ENCODE measurements at places on chromosomes 2 and 18.

DNA sequence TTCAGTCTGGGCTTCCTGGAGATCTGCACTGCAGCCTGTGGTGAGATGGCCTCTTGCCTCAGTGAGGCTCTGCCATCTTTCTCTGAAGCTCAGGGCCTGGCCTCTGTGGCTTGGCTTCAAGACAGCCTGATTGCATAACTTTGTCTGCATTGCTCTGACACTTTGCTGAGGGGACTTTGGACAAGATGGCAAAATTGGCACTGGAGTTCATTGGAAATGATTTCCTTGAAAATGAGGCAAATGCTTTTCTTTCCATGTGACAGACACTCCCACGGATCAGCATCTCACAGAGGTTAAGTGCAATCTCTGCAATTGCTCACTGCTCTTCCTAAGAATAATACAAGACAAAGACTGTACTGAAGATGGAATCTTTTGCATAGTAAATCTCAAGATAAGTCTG, 166.8 kb downstream of the KCNS3 start:
- no peak for DNase-seq

DNA sequence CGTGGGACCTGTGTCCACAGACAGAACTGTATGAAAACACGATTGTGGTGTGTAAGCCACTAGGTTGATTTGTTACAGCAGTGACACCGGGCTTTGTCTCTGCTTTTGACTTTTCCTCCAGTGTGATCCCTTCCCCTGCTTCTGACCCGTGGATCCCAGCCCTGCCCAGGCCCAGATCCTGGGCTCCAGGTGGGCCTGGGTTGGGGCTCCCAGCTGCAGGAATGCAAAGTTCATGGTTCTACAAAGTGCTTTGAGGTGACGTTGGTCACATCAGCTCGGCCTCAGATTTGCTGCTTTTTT, 26.8 kb downstream of the HPCAL1 start:
- no peak for DNase-seq

- no peak for DNase-seq
These were observed 12.4 kb downstream of the MFF start for GRCh38 chr2:227337442-227337841.

GRCh38 chr2:212667751-212668316, 129.2 kb upstream of the ERBB4 start:
- no peak for DNase-seq

- no peak for DNase-seq
These were observed 176.0 kb downstream of the CTIF start for GRCh38 chr18:48714873-48715272.

DNA sequence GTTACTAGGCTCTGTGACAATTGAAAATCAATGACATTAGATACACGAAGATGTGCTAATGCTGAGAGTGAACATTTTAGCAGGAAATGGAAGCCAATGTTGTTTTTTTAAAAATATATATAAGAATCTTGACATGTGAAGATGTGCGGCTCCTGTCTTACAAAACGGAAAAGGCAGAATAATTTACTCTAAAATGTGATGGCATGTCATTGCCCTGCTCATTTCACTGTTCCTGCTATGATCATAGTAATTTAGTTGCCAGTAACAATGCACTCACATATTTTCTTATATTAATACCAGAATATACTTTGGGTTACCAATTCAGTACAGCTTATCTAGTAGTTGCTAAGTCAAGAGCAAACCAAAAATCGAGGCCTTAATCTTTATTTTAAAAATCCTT, 10.3 kb downstream of the EPHA4 start:
- DNase-seq, result no peak

DNA sequence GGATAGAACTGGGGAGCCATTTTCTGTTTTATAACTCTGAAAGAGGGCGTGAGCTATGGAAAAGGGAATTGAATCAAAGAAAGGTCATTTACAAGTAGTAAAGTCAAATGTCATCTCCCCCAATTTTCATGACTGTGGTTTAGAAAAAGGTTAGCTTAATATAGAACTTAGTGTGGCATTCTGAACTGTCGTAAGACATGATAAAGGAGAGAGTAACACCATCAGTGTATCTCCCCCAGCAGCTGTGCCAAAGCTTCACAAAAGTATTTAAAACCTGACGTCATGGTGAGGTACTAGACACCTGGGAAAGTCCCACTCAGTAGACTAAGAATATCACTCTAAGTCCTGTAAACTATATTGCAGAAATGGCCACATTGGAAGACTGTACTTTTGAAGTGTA, 5.8 kb upstream of the IKZF2 start:
- DNase-seq, result no peak

GRCh38 chr2:83959266-83959665, 499.8 kb downstream of the SUCLG1 start:
- DNase-seq, result no peak

- DNase-seq, result peak; percentile 48
These were observed 6.4 kb upstream of the PSD4 start for GRCh38 chr2:113167115-113167932.

GRCh38 chr2:55090702-55091101, 40.5 kb upstream of the RTN4 start:
- no peak for DNase-seq

GRCh38 chr2:181673173-181673572, 7.1 kb downstream of the NEUROD1 start:
- no peak for DNase-seq

DNA sequence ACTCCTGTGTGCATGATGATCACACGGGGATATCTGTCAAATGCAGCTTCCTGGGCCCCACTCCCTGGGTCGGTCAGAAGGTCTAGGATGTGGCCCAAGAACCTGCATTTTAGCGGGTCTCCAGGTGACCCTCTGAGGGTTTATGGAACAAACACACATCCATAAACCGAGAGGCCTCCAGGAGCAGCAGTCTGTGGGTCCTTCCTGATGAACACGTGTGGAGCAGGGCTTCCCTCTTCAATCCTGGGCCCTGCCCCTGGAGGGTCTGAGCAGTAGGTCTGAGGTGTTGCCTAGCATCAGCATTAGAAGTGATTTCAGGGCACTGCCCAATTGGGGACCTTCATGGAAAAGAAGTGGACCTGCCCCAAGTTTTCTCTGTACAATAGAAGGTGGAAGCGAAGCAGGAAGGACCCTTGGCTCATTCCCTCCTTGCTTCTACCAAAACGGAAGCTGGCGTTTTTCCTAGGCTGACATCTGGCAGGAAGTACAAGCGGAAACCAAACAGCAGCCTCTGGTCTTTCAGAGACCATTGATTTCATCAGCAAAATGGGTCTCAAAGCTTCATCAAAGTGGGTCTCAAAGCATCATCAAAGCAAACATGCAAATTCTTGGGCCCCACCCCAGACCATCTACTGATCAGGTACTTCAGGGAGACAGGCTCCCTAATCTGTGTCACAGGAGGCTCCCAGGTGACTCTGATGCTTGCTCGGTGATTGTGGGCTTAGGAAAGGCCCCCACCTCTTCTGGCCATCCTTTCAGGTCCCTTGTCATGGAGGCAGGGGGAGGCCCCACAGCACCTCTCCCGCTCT, 30.7 kb downstream of the INO80C start:
- no peak for DNase-seq

Measured in activated CD4-positive, alpha-beta T cell treated with anti-CD3 and anti-CD28 coated beads, Interleukin-2, amount 50 U/mL, for 16 hours (primary cell).